WTC11 (cell line): ENCODE measurements at places on chromosomes 16 and 17.
A peak's percentile ranks its signal among the peaks of the same experiment; 100 is the strongest.

GRCh38 chr16:81238296-81239011, at the start of gene BCO1:
BCO1 (plus strand) TSS chr16:81238689; CDS start chr16:81238909, 220 bp downstream.
- DNase-seq: peak; percentile 19

GRCh38 chr16:75494184-75494583, 1.1 kb downstream of the CHST6 start:
- no peak for DNase-seq

DNA sequence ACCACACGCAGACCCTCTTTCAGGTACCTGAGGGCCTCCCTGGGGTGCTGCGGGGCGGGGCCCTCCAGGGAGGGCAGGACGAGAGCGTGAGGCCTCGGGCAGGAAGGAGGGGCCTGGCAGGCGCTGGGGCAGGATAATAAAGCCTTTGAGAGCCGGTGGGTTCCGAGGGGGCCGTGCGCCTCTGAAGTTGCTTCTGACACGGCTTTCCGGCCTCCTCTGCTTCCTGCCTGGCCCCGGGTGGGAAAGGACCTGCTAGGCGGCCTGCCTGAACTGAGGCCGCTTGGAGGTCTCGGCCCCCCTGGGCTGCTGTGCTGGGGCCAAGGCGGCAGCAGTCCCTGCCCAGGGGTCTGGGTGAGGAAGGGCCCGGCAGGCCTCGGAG, 10.4 kb downstream of the CENPX start:
- no peak for DNase-seq

DNA sequence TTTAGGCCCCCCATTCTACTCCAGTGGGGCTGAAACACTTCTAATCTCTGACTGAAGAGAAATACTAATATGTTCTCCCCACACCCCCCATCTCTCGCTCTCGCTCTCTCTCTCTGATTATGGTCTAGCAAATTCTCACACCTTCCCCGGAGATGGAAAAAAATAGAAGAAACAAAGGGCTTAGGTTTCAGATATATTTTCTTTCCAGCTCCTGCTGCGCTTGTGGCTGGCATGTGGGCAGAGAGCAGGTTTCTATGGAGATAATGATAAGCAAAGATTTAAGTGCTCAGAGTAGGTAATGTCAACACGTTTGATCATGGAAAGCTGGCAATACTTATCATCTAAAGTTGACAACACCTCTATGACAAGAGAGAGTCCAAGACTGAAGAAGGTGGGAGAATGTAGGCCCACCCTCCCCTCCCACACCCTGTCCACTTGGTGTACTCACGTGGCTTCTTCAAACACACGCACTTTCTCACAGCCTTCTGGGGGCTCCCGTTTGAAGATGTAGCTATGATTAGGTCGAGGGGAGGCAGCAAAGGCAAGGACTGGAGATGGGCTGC, 8.0 kb upstream of the SLC35B1 start:
- DNase-seq: no peak

GRCh38 chr16:75789237-75789636, 62.9 kb upstream of the CPHXL start:
- no peak for DNase-seq
